ENCODE measurements at places on chromosomes 2 and 18.
A peak's percentile ranks its signal among the peaks of the same experiment; 100 is the strongest.

GRCh38 chr2:157842106-157842879 is 33.8 kb downstream of the ACVR1 start:
- DNase-seq: no peak

DNA sequence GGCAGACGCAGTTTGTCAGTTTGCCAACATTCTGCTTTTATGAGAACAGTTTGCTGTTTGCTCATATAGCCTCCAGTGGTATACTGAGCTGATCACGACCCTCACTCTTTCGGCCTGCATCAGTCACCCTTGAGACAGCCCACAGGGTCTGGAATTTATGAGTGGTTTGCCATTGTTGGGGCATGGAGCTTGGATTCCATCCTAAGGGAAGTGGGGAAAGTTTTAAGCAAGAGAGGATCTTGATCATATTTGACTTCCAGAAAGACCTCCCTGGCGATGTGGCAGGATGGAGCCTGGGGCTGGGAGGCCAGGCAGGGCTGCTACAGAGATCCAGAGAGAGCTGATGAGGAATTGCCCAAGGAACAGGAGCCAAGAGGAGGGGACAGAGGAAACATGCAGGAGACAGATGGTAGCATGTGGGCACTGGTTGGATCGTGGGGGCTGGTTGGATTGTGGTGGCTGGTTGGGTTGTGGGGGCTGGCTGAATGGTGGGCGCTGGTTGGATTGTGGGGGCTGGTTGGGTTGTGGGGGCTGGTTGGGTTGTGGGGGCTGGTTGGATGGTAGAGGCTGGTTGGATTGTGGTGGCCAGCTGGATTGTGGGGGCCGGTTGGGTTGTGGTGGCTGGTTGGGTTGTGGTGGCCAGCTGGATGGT is 27.3 kb upstream of the GPR17 start:
- DNase-seq: no peak

DNA sequence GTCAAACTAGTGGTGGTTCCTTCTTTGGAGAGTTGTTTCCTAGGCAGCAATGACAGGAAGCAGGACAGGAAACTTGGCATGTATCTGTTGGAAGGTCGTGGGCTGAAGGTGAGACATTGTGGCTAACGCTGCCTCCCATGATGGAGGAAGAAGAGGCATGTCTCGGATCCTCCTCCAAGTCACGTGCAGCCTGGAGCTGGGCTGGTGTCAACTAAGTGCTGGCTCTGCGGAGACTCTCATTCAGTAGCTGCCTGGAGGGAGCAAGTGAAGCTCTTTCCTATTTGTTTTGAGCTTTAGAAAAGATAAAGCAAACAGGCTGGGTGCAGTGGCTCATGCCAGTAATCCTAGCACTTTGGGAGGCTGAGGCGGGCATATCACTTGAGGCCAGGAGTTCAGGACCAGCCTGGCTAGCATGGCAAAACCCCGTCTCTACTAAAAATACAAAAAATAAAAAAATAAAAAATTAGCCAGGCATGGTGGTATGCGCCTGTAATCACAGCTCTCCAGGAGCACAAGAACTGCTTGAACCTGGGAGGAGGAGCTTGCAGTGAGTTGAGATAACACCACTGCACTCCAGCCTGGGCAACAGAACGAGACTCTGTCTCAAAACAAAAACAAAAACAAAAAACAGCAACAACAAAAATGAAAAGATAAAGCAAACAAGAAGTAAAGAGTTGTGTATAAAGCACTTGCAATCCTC is 28.2 kb upstream of the INO80C start:
- DNase-seq: no peak

- peak; percentile 8 for DNase-seq
Observed at GRCh38 chr2:56522605-56523089, 338.9 kb downstream of the CCDC85A start.

All from GM03348 (cell line).